Left ventricle myocardium inferior (tissue), 1 donor: ENCODE measurements at places on chromosomes 5 and 9.

DNA sequence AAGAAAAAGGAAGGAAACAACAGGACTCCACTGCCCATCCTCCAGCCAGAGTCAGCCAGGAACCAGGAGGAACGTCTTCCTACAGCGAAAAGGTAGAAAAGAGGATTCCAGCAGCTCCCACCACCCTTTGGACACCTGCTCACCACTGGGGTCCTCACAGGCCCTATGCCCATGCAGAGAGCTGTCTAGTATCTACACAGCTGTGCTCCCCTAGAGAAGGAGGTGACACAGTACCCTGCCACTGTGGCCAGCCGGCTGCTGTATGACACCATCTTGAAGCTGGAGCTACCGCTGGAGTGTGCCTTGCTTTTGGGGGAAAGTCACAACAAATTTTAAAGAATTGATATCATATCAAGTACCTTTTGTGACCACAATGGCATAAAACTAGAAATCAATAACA lies 92.6 kb downstream of the GTF3C4 start:
- H3K4me3 ChIP-seq, result no peak overlapping the region
- no peak overlapping the region for H3K27ac ChIP-seq
- no peaks in the 10 kb centered on the region for H3K4me1 ChIP-seq
- peaks cover 16% of the 10 kb centered on the region for H3K27me3 ChIP-seq
- no peak for DNase-seq

DNA sequence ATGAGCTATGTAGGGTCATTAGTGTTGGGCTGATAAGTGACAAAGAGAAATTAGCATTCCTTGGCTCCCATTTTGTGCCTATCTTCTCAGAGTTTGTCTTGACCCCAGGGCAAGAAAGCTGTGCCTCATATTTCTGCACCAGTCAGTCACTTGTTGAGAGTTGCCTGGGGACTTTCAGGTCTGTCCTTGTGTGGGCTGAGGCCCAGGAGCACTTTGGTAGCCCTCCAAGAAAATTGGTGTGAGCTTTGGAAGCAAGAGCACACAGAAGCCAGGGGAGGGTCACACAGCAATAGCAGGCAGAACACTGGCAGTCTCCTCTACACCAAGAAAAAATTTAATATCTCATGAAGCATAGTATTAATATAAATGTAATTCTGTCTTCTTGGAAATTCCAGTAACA lies 239.9 kb downstream of the NPR3 start:
- no peak overlapping the region for H3K4me3 ChIP-seq
- H3K36me3 ChIP-seq, result no peaks in the 10 kb centered on the region
- H3K4me1 ChIP-seq, result no peaks in the 10 kb centered on the region
- DNase-seq, result no peak

GRCh38 chr9:115999498-115999897 lies 154.1 kb upstream of the PAPPA start:
- H3K36me3 ChIP-seq, result no peaks in the 10 kb centered on the region
- no peak overlapping the region for H3K4me3 ChIP-seq
- DNase-seq, result no peak
- H3K27me3 ChIP-seq, result no peaks in the 10 kb centered on the region
- no peaks in the 10 kb centered on the region for H3K4me1 ChIP-seq
- H3K27ac ChIP-seq, result no peak overlapping the region

GRCh38 chr5:3377176-3377575 lies 218.5 kb upstream of the IRX1 start:
- no peak for DNase-seq
- H3K36me3 ChIP-seq, result no peaks in the 10 kb centered on the region
- no peaks in the 10 kb centered on the region for H3K27me3 ChIP-seq
- H3K4me1 ChIP-seq, result no peaks in the 10 kb centered on the region
- no peak overlapping the region for H3K27ac ChIP-seq

GRCh38 chr9:129864991-129865647 lies 29.9 kb downstream of the USP20 start:
- no peak overlapping the region for H3K27ac ChIP-seq
- H3K4me1 ChIP-seq, result peaks cover 6% of the 10 kb centered on the region
- no peaks in the 10 kb centered on the region for H3K27me3 ChIP-seq
- H3K36me3 ChIP-seq, result peaks cover 67% of the 10 kb centered on the region
- DNase-seq, result no peak

- H3K27me3 ChIP-seq, result no peaks in the 10 kb centered on the region
- H3K4me1 ChIP-seq, result peaks cover 34% of the 10 kb centered on the region
- no peak for DNase-seq
These were observed 242.2 kb downstream of the CSNK1G3 start for GRCh38 chr5:123753937-123754891.

DNA sequence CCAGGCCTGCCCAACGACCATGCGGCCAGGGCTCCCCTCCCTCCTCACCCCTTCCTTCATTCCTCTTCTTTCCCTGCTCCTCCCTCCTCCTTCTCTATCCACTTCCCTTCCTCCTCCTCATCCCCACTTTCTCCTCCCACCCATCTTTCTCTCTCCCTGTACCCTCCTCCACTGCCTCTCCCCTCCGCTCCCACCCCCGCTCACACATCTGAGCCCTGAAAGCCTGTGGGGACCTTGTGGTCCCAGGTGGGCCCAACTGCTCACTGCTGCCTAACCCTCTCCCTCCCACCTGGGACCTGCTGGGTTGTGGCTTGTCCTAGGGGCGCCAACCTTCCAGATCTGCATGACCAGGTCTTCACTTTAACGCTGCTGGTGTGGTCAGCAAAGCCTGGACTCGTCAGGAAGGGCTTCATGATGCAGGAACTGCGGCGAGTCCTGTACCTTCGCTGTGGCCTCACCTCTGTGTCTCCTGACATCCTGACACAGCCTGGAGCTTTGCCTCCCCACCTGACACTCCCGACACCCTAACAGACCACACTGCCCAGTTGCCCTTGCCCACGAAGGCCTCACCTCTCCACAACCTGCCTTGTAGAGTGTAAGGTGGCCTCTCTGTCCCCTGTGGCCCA lies 34.6 kb downstream of the C5orf15 start:
- DNase-seq, result no peak
- H3K27me3 ChIP-seq, result no peaks in the 10 kb centered on the region
- no peak overlapping the region for H3K4me3 ChIP-seq
- peaks cover 15% of the 10 kb centered on the region for H3K4me1 ChIP-seq

- no peaks in the 10 kb centered on the region for H3K27me3 ChIP-seq
- no peaks in the 10 kb centered on the region for H3K36me3 ChIP-seq
- peaks cover 80% of the 10 kb centered on the region for H3K4me1 ChIP-seq
- no peak overlapping the region for H3K27ac ChIP-seq
- H3K4me3 ChIP-seq, result no peak overlapping the region
- DNase-seq, result no peak
These were observed 141.3 kb downstream of the SCAMP1 start for GRCh38 chr5:78501411-78502352.

GRCh38 chr9:76883341-76883855 lies 22.5 kb downstream of the PRUNE2 start:
- H3K4me1 ChIP-seq, result no peaks in the 10 kb centered on the region
- no peak for DNase-seq
- H3K27ac ChIP-seq, result no peak overlapping the region
- peaks cover 3% of the 10 kb centered on the region for H3K27me3 ChIP-seq
- H3K36me3 ChIP-seq, result no peaks in the 10 kb centered on the region

GRCh38 chr9:81499021-81499454 lies 190.3 kb downstream of the TLE1 start:
- no peak for DNase-seq
- H3K27ac ChIP-seq, result peak overlapping the region; percentile 10
- no peaks in the 10 kb centered on the region for H3K27me3 ChIP-seq
- no peaks in the 10 kb centered on the region for H3K36me3 ChIP-seq
